Progenitor cell of endocrine pancreas (in vitro differentiated cells): ENCODE measurements at places on chromosomes 12 and 14. TPM values are rescaled to one million over a fixed set of nuclear protein-coding genes. Genes with fewer than 3 reads are reported as not detected.
A peak's percentile ranks its signal among the peaks of the same experiment; 100 is the strongest.

DNA sequence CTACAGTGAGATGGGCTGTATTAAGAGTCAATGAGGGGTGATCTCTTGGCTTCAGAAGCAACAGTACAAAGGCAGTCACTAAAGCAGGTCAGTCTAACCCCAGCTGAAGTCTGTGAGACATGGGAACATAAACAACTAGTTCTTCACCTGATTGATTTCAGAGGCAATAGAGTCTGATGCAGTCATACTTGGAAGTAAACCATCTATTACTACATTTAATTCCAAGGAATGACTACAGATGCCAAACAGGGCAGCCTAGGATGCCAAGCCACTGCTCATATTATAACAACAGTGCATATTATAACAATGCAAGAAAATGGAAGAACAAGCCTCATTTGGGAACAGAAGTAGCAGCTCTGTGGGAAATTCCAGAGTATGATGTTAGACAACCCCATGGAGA is 35.8 kb downstream of the GRIN2B start:
- DNase-seq: no peak

- no peak for DNase-seq
These were observed 29.5 kb upstream of the TMX1 start for GRCh38 chr14:51210594-51210993.

DNA sequence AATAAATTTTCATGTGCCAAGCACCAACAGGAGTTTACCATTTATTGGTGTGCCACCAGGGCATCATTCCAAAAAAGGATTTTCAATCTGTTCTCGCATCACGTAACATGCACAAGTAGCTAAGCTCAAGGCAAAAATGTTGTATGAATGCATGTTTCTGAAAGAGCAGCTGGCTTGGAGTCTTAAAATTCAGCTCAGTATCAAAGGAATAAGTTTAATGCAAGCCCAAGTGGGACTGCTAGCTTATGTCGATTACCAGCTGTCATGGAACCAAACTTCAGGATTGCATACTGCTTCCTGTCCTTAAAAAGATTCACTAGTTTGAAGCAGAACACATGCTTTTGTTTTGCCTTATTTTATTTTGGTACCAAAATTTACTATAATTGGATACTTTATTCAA is 437.0 kb downstream of the FSCB start:
- no peak for DNase-seq

DNA sequence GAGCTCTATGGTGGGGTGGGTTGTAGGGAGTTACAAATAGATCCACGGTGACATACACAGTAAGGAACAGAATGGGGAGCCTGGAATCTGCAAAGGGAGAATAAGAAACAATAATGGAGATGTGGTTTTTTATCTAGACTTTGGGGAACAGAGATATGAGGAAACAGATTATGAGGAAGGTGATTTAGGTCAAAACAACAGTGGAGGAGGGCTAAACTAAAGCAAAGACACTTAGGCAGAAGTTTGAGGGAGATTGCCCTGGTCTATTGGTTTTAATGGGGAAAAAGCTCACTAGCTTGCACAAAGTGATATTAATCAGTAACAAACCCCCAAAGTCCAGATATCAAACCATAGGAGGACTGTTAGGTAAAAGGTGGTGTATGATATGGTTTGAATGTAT is 144.5 kb upstream of the DYRK2 start:
- DNase-seq: no peak

- DNase-seq: no peak
These were observed 411 bp upstream of the DCAF4 start for GRCh38 chr14:72925815-72926291.

GRCh38 chr12:51846911-51847642 is 1.4 kb downstream of the FIGNL2 start:
- DNase-seq: peak; percentile 55

DNA sequence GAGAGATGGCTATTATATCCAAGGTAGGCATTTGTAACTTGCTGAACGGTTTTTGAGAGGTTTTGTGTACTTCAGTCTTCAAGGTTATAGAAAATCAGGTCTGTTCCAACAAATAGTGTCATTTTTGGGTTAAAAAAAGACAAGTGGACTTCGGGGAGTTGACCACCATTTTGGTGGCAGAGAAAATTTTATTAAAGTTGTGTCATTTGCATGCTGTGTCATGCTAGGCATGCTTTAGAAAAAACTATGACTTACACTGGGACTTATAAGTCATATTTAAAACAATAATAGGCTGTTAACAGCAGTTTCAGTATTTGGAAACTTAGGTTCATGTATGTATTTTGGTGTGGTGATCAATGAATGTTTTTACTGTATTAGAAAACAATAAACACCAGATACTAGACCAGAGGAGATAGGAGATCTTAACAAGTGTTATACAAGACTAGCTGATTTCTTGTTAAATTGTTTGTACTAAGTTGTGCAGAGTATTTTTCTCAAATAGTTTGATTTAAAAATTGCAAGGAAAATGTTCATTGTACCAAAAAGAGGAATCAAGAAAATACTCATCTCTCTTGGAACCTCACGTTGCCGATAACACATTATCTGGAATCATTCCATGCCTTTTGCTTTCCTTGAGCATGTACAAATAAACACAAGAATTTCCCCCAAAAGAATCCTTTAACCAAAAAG is 1.4 kb downstream of the RAN start:
- DNase-seq: no peak

GRCh38 chr12:3213768-3214167 is 136.6 kb downstream of the TSPAN9 start:
- no peak for DNase-seq

DNA sequence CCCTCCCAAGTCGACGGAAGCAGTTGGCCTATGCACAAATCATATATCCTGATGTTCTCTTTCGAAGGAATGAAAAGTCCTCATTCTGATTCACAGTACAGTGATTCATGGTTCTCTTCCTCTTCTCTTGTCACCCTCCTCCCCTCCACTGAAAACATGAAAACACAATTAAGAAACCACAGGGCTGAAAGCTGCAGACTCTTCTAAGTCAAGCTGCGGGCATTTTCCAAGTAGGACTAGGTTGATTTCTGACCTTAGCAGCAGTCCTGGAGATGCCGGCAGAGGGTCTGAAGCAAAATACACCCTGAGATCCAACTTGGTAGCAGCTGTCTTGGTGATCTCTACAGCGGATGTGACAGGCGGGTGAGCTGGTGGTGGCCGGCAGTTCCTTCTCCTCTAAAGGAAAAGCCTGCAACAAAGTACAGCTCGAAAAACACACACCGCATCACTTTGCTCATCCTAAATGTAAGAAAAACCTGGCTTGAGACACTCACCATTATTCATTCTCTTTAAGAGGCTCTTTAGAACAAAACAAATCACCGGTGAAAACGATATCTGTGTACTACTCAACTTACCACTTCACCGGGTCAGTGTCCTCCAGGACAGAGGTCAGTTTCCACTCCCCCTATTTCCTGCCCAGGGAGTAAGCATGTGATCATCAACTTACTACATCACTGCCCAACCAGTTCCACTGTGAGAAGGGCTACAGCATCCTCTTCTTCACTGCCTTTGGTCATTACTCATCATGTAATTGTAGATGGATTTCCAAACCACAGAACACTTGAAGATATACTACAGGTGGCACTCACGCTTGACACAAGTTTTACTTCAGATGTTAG is 6.0 kb downstream of the TMCC3 start:
- no peak for DNase-seq

DNA sequence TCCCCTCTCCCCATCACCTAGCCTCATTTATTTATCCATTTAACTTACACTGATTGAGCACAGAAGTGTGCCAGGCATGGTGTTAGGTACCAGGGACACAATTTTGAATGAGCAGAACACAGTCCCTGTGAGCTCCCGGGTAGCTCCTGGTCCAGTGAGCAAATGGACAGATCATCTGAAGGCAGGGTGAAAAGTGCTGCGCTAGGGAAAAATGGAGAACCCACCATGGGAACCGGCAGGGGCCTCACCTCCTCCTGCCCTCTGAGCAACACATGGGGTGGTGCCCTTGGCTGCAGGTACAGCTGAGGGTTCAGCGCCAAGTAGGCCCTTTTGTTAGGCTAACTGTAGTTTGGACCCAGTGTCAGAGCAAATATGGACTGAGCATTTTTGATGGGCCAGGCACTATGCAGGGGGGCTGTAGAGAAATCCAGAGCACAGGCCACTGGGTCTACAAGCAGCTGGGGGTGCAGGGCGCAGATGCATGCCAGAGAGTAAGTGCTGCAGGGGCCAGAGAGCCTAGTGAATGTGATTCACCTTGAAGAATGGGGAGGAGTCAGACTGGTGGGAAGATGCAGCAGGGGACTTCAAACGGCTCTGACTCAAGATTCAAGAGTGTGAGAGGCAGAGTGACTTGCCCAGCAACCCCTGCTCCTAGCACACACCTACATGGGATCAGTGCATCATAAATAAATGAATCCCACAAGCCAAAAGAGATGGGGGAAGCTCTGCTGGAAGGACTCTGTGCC is 28.2 kb downstream of the LTBP2 start:
- DNase-seq: no peak

- DNase-seq: no peak
These were observed 69.4 kb downstream of the SPATA7 start for GRCh38 chr14:88454886-88455285.

Gene MMP14
- total RNA-seq: 198 and 209 TPM in 2 replicates

Gene KRT4
- total RNA-seq: 0.29 and 0.38 TPM in 2 replicates

Gene PCBP2
- total RNA-seq: 1,366 and 1,400 TPM in 2 replicates

Gene EMP1
- 0.31 and 0.47 TPM in 2 replicates for total RNA-seq

Gene ENTPD5
- 13.9 and 14.2 TPM in 2 replicates for total RNA-seq

Gene GDF3
- total RNA-seq: not detected in 2 replicates
